ENCODE measurements at places on chromosomes 16 and 17.
A peak's percentile ranks its signal among the peaks of the same experiment; 100 is the strongest.

- no peak for DNase-seq
Observed at GRCh38 chr16:81798311-81799137, 19.4 kb downstream of the PLCG2 start.

DNA sequence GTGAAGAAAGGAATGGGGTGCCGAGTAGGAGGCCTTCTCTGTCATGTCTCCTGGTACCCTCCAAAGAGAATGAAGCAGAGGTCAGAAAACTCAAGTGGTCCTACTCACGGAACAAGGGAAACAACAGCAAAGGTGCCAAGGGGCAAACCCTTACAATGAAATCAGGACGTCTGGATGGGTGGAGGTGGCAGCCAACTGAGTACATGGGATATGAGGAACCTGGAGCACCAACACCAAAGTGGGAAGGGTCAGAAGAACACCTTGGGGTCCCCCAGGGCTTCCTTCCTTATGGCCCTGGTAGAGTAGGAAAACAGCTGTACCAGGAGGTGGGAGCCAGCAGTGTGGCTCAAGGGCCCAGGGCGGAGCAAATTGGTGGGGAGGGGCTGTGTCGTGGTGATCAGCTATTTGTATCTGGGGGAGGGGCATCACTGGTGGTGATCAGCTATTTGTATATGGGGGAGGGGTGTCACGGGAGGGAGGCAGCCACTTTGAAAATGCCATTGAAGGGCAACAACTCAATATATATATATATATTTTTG lies 643 bp downstream of the HIGD1B start:
- DNase-seq, result no peak

GRCh38 chr17:16872351-16873173 lies 99.4 kb downstream of the TNFRSF13B start:
- no peak for DNase-seq

DNA sequence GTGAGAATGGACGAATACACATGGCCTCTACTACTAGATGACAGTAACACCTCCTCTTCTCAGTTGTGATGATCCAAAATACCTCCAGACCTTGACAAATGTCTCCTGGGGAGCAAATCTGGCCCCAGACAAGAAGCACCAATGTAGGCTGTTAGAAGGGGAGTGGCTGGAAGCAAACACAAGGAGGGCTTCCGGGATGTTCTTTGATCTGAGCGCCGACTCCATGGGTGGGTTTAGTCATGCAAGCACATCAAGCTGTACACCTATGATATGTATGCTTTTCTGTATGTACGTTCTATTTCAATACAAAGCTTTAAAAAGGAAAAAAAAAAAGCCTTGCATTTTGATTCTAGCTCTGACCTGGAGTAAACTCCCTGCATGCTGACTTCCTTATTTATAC lies 61.4 kb downstream of the ARHGAP17 start:
- DNase-seq, result no peak

GRCh38 chr16:22321340-22322001 lies 24.3 kb downstream of the POLR3E start:
- DNase-seq, result peak; percentile 43

GRCh38 chr16:77896415-77897128 lies 108.2 kb downstream of the VAT1L start:
- DNase-seq, result no peak

DNA sequence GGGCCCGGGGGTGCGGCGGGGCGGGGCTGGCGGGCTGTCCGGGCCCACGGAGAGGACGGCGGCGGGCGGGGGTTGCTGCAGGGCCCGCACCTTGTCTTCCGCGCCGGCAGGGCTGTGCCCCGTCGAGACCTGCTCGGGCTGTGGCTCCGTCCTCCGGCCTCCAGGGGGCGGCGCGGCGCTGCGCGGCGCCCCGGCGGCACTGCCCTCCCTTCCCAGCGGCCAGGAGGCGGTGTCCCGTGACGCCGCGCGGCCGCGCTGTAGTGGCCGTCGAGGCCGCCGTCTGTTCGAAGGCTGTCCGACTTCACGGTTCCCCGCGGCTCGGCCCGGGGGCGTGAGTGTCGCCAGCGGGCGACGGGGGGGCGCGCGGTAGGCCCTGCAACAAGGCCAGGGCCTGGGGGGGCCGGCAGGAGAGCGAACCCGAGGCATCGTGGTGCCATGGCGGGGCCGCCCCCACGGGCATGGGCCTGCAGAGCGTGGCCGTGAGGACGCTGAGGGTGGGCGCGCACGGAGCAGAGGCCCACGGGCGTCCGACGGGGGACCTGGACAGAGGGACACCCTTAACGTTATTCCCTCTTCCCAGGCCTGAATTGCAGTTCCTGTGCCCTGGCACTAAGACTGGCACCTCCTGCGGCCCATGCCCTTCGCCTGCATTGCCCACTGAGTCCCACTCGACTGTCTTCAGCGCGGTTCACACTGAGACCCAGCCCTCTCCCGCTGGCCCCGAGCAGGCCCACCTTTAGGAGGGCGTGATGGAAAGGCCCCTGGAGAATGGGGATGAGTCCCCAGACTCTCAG lies at the start of gene PLEKHG4:
Gene PLEKHG4 (plus strand): TSS at position 237 of the 794 bp plus-strand sequence. CDS start 513 bp downstream, at position 750.
- peak; percentile 60 for DNase-seq

- DNase-seq, result no peak
Observed at GRCh38 chr16:63714876-63715275, 1407.0 kb downstream of the CDH11 start.

GRCh38 chr17:72759301-72759700 lies 333.2 kb downstream of the SLC39A11 start:
- no peak for DNase-seq

DNA sequence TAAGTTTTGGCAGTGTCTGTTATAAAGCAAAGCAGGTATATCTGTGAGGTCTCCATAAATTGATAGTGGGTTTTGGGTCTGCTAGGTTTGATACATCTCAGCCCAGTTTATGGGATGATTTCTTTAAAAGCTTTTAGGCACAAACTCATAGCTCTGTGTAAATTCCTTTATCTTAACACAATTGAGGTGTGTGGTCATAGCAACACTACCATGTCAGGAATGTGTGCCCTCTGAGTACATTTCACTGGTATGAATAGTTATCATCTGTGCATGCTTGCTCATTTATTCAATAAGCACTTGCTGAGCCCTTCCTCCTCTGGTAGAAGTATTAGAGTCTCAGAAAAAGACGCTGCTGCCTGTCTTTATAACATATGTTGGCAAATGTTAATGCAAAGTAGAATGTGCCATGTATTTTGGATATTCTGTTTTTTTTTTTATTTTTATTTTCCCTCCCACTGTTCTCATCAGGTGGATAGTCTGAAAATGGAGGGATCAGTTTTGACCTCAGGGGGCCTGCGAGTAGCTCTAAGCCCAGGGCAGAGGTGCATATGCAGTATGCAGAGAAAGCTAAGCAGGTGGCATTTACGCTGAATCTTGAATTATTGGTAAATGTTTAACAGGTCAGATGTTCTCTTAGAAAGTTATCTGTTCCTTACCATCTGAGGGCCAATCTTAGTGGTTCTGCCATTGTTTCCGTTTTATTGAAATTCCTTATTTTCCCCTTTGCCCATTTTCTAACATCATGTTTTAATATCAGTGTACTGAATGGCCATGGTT lies 90.7 kb downstream of the WNT3 start:
- DNase-seq, result no peak

DNA sequence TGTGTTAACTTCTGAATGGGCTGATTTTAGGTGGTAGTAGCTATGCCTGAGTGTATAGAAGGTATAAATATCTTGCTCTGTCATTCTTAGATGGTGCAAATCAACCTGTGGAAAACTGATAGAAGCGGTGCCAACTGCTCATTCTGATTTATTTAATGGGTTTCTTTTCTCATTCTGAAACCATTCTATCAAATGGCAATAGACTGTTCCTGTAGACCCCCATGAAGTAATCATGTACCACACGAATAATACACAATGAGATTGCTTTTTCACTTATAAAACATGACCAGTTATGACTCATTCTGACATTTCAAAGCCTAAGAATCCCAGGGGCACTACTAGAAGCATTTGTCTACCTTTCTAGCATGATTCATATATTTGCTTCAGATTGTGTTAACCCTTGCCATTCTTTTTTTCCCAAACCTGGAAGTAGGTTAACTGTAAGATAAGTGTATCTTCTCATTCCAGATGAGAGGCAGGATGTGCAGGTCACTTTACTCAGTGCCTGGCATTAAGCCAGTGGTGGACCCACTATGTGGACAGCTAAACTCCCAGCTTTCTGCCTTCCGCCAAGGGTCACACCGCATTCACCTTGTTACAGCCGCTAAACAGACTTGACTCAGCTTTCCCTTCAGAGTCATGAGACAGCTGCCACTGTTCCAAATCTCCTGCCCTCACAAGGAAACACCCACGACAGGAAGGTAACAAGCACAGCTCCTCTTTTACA lies 16.4 kb upstream of the SLC16A11 start:
- no peak for DNase-seq

Measured in stimulated activated CD8-positive, alpha-beta memory T cell treated with anti-CD3 and anti-CD28 coated beads, Interleukin-4, amount 100 ng/mL, for 4 hours (primary cell).